Right kidney (tissue), 9 donors: ENCODE measurements at places on chromosomes 4 and X.

- DNase-seq, result no peak
Measured at GRCh38 chrX:11949291-11949690, 189.0 kb upstream of the FRMPD4 start.

DNA sequence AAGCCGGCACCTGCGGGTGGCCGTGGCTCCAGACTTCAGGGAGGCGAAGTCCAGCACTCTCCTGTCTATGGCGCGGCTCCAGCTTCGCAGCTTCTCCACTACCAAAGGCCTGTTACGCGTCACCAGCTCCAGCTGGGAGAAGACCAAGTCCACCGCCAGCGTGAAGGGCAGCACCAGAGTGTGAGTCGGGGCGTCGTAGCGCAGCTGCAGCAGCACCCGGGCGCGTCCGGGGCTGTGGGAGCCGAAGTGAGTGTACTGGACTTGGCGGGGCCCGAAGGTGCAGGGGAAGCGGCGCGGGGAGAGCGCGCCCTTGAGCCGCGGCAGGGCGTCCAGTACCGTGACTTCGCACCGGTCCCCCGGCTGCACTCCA lies 444 bp downstream of the FREM3 start:
- peak; percentile 74 for DNase-seq

GRCh38 chrX:40809210-40809609 lies 73.9 kb upstream of the MED14 start:
- DNase-seq, result no peak

- DNase-seq, result no peak
Measured at GRCh38 chr4:81180916-81181315, 34.1 kb downstream of the PRKG2 start.

GRCh38 chr4:153241970-153242838 lies 38.0 kb downstream of the TRIM2 start:
- no peak for DNase-seq

DNA sequence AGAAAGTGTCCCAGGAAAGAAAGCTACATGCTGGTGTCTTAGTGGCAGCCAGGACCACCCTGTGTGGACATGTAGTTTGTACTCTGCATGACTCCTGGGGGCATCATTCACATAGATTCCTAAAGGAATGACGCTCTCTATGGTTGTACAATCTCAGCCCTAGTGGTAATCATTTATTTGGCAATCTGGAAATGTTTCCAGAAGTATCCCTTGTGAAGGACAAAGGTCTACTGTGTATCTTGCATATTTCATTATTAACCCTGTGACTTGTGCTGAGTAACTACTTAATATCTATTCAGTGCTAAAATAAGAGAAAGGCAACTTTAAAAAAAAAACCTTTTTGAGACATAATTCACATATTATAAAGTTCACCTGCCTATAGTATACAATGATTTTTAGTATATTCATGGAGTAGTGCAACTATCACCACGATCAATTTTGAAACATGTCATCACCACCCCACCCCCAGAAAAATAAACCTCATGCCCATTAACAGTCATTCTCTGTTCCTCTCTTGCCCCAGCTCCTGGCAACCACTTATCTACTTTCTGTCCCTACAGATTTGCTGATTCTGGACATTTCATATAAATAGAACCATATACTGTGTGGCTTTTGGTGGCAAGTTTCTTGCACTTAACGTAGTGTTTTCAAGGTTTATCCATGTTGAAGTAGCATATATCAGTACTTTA lies 51.7 kb downstream of the SHROOM3 start:
- DNase-seq, result no peak

DNA sequence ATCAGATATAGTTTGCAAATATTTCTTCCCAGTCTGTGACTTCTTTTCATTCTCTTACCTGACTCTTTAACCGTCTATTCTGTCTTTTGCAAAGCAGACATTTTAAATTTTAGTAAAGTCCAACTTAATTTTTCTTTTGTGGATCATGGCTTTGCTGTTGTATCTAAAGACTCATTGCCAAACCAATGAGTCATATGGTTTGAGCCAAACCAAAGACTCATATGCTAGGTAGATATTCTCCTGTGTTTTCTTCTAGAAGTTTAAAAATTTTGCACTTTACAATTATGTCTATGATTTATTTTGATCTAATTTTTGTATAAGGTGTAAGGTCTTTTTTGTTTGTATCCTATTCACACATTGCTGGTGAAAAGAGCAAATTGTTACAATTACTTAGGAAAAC lies 446.8 kb downstream of the ANKRD50 start:
- no peak for DNase-seq

GRCh38 chrX:9890681-9891091 lies 76.5 kb upstream of the CLDN34 start:
- DNase-seq, result no peak

DNA sequence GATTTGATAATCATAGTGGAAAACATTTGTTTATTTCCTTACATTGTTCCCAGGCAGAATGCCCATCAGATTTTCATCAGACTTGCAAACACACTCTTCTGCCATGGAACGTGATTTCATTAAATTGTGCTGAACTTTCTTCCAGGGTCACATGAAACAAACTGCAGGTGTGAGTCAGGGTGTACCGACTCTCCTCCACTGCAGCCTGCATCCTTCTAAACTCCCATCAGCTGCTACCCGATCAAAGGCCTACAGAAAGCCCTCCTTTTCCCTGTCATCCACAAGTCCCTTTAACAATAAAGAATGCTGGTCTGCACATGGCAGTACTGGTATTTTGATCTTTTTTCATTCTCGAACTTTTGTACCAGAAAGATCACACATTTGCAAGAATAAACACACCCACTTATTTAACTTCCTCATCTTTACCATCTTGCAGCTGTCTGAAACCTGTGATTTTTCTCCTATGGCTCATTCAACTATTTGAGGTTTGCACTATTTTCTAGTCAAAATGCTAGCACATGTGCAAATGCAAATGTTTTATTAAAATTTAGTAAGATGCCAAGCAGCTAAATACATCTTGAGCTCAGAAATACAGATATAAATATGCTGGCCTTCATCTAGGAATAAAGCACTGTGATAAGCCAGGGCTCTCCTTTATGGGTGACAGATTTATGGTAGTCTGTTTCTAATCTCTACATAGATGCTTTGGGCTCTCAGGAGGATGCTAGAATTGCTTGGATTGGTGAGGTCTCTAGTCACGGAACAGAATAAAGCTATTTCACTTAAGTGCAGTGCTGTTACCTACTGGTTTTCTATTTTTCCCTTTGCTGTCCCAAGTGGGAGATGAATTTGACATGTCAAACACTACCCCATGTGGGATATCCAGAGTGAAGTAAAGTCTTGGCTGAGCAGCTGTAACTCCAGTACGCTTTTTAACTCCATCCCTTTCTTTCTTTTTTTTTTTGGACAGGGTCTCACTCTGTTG lies 25.8 kb upstream of the ARHGAP24 start:
- no peak for DNase-seq

GRCh38 chr4:78939667-78940008 lies 400 bp upstream of the PAQR3 start:
- DNase-seq, result no peak

GRCh38 chr4:105327222-105327621 lies 146.6 kb downstream of the PPA2 start:
- no peak for DNase-seq

DNA sequence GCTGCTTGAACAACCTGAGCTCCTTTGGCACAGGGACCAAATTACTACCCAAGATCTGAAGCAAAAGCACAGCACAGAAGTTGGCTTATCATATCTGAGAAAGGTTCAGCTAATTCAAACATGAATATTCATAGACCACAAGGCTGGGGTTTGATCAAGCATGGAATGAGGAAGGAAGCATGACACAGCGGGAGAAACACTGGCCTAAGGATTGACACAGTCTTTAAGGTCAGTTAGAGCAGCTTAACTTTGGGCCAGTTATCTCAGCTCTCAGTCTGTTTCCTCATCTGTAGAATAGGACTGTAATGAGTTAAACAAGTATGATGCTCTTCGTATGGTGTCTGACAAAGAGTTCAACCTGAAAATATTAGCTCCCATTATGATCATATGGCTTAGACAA lies 88.5 kb upstream of the CBR4 start:
- no peak for DNase-seq

DNA sequence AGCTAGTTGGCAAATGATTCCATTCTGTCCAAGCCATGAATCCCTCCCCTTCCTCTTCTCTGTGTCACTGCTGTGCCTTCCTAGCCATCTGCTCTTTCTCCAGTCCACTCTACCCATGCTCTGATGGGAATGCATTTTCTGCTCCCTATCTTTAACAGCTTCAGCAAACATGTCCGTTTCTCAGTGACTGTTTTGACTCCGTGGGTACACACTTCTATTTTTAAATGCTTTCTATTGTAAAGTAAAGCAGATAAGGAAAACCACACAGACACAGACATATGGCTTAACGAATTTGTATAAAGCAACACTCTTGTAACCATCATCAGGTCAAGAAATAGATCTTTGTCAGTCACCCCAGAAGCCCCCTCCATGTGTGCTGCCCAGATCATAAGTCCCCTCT lies 72.4 kb upstream of the KLHL13 start:
- DNase-seq, result no peak

DNA sequence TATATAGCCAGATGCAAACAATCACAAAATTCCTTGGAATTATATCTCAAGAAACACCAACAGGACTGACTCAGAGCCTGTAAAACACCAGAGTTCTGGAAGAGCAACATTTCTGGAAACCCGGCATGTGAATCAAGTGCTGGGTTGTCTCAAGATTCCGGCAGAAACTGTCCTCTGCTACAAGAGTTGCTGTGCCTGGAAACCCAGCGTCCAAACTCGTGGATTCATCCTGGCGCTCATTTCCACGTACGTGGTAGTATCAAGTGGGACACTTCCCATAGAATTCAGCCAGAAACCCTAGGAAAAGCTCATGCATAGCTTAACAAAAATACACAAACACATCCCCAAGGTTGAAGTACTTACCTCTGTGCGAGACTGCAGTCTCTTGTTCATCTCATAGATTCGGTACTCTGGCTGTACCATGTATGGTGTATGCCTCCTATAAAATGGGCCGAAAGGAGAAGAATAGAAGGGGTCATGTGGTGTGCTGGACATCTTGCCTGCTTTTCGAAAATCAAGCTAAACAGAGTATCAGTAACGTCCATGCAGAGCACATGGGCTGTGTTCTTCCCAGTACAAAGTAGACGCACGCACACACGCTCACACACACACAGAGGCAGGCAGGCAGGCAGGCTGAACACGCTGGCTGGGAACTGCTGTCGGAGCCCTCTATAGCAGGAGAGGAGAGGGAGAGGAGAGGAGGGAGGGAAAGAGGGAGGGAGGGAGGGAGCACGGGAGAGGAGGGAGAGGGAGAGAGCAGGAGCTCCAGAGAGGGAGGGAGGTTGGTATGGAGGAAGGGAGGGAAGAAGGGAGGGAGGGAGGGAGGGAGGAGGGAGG lies at the start of gene LDB2:
Gene LDB2 (minus strand): TSS at position 655 of the 837 bp plus-strand sequence.
- peak; percentile 65 for DNase-seq

DNA sequence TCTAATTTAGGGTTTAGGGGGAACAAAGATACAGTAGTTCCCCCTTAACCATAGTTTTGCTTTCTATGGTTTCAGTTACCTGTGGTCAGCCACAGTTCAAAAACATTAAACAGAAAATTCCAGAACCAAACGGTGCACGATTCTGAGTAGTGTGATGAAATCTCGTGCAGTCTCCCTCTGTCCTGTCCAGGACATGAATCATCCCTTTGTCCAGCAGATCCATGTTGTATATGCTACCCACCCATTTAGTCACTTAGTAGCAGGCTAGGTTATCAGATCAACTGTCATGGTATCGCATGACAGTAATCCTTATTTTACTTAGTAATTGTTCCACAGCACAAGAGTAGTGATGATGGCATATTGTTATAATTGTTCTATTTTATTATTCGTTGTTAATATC lies 556.1 kb downstream of the IL1RAPL1 start:
- DNase-seq, result no peak

DNA sequence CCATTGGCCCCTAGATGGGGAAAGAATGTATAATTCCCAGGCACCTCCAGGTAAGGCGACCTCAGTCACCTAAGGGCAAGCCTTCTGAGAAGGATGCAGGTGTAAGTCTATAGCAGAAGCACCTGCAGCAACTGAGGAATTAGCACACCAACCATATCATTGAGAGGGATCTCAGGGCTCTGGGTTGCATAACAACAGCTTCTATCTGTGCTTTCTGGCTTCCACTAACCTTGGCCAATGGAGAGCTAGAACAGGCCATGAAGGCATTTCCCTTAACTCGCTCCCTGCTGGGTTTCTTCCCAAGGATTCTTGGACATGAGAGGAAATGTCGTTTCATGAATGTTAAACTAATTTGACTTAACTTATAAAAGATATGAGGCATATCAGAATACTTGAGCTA lies 177.8 kb upstream of the GK2 start:
- no peak for DNase-seq

DNA sequence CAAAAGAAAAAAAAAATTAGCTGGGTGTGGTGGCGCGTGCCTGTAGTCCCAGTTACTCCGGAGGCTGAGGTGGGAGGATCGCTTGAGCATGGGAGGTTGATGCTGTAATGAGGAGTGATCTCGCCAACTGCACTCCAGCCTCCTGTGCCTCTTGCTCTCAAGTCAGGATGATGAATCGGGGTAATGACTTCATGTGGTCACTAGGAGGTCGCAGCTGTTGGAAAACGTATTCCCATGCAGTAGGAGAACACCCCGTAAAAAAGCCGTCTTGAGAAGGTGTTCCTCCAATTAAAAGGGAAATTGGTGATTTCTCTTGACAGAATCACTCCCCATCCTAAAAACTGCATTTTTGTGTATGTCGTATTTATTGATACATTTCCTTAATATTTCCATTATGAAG lies 2.2 kb downstream of the CCNB3 start:
- DNase-seq, result no peak

DNA sequence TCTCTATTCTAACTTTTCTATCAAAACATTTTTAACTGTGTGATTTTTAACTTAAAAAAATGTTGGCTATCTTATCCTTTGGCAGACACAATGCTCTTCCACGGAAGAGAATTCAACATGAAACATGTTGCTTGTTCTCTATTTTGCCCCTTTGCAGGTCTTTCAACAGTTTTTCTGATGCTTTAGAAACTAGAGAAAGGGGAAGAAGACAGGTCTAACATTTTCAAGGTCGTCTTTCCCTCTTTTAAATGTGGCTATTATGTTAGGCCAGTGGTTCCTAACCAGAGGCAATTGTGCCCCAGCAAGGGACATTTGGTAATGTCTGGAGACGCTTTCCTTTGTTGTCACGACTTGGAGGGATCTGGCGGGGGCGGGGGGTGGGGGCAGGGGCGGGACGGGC lies 95.0 kb downstream of the SH3KBP1 start:
- DNase-seq, result no peak

GRCh38 chr4:37970702-37971101 lies 10.5 kb downstream of the PTTG2 start:
- DNase-seq, result no peak

DNA sequence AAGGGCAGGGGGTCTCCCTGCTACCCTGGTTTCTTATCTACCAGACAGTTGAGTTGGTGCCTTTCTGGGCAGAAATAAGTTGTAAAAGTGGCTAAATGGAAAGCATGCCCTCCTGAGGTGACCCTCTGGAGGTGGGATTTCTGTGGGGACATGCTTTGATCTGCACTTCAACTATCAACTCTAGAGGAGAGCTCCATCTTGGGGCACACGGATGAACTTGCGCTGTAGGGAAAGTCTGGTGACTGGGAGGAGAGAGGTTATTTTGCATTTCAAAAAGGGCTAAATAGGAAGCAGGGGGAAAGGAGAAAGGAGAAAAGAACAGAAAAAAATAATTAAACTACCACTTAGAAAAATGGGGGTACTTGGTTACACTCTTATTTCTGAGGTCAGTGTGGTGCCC lies 12.7 kb upstream of the RHOXF2B start:
- no peak for DNase-seq

- no peak for DNase-seq
Measured at GRCh38 chr4:63965875-63966274, 443.4 kb downstream of the TECRL start.

- no peak for DNase-seq
Measured at GRCh38 chr4:22348410-22348809, 167.5 kb downstream of the ADGRA3 start.
